ENCODE measurements at places on chromosomes 1 and 21.

DNA sequence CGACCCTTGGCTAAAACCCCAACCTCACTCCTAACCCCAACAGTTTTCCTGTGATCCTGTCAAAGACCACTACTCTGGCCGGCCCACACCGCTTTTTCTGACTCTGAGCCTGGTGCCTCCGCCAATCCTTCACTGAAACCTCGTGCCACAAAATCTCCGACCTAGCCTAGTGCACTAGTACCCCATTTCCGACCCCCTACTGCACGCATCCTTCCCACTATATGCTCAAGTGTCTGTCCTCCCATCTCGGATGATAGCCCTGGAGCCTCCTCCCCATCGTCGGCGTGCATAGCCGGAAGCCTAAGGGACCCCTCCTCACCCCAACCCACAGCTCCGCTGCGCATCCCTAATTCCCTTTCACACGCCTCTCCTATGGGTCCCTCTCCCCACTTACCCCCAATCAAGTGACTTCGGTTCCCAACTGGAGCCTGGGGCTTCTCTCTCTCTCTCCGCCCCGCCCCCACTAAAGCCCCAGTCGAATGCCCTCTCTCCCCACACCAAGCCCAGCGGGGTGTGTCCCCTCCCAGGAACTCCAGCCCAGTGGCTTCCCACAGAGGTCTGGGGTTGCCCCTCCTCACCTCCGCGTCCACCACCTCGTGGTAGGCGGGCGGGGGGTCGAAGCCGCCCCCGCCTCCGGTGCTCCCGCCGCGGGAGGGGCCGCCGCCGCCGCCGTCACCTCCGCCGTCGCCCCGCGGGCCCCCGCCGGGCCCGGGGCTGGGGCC lies 791 bp downstream of the USP24 start:
- no peak for DNase-seq

GRCh38 chr1:98388441-98388840 lies 273.1 kb upstream of the SNX7 start:
- DNase-seq: no peak

DNA sequence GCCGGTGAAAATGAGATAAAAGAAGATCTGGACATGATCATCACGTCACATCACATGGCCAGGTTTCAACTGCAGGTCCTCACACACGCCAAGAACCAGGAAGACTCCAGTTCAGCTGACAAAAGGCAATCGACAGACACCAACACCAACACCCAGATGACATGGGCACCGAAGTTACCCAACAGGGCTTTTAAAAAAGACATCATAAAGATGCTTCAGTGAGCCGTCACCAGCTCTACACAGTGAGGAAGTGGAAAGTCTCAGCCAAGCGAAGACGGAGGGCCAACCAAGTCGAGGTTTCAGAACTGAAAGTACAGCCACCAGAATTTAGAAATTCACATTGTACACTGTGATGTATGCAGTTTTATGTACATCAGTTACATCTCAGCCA lies 154.3 kb upstream of the COL6A1 start:
- no peak for DNase-seq

DNA sequence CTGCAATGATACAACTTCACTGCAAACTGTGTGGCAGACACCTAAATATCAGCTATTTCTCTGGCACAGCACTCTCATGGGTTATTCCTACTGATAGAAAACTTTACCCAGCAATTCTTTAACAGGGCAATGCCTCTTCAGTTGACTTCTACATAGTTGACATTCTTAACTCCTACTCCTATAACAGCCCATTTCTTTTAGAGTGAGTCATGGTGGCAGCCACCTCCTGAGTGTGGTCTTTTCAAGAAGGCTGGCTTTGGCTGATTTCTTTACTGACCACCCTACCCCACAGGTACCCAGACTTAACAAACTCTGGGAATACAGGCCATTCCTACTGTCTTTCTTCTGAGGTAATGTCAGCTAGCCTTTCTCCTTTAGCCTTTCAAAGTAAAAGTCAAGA lies 805.8 kb upstream of the ADGRL2 start:
- no peak for DNase-seq

DNA sequence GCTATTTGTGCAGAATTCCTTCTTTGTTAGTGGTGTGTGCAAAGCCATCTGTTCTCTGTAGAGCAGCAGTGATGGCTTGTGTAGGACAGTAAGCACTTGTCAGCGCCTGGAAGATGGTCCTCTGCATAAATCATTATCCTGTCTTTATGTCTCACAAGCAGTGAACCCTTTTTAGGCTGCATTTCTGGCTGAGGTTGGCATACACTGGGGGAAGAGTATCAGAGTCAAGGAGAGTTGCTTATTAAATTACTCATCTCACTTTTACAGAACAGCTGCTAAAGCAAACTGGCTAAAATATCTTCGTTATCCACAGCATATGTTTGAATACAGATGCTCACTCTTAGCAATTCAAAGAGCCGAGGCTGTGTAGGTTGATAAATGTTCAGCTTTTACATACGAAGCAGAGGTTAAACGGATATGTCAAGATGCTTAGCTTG lies 54.6 kb upstream of the NCAM2 start:
- DNase-seq: no peak
